ENCODE measurements at places on chromosomes 1 and 21.

DNA sequence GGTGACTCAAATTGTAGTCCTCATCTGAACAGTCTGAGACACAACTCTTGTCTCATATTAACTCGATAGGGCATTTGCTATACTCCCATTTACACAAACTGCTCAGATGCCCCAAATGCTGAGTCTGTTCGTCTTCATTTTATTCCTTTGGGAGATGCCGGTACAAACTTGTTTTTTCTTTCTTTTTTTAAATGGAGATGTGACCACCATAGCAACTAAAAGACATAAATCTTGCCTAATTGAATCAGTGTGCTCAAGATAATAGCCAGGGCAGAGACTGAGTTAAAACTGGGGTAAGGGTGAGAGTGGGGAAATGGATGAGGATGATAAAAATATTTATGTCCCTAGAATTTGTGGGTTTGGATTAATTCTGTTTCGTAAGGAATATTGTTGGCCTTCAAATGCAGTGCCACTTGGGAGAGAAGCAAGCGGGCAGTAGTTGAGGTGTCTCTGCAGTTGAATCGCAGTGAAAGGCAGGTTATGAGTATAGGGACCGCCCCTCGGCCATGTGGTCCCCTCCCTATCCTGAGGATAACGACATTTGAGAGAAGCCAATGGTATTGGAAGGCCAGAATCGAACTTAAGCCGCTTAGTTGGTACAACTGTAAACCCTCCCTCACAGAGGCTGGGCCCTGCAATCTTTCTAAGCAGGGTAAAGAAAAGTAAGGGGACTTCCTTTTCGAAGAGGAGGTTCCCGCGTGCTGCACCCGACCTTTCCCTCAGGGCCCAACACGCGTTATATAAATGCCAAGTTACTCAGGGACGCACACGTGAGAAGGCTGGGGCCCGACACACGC lies 859 bp upstream of the LRRC8B start:
- DNase-seq, result no peak

DNA sequence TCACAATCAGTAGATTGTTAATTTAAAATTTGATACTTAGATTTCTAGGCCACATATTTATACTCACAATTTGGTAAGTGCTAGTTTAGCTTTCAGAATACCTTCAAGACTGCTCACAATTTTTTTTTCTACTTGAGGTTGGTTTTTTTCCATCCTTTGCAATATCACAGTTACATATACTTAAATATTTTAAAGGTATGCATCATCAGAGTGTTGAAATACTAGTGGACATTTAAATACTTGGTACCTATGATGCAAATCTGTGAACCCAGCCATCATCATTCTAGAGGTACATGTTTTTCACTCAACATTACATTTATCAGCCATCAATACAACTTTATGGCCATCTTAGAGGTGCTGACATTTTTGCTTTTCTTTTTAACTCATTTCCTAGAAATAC lies 6.2 kb upstream of the LRRC40 start:
- DNase-seq, result no peak

DNA sequence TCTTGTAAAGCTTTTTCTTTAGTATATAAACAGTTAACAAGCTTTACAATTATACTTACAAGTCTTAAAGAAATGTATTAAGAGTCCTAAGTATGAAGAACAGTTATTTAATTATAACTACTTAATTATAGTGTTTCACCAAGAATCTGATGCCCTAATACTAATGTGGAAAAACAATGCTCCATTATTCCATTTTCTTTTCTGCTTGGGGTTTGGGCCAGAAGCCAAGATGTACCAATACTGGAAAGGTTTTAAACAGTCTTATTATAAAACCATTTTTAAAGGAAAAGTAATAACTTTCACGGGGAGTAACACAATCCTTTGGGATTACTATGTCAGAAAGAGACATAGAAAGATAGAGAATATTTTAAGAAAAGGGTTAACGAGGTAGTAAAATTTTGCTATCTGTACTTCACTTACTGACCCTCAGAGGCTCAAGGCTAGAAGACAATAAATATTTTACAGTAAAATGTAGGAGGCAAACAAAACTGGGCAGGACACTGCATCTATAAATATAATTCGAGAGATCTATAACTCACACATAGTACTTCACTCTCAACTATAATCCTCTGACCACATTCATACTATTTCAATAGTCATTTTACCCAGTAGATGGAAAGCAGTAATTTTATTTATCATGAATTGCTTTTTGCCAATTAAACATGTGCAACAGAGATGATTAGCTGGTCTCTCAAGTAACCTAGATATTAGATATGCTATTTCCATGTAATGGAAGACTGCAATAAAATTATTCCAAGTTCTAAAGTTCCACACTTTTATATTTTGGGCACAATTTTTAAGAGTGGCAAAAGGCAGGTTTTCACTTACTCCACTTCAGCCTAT lies 63.9 kb downstream of the LTN1 start:
- DNase-seq, result no peak

DNA sequence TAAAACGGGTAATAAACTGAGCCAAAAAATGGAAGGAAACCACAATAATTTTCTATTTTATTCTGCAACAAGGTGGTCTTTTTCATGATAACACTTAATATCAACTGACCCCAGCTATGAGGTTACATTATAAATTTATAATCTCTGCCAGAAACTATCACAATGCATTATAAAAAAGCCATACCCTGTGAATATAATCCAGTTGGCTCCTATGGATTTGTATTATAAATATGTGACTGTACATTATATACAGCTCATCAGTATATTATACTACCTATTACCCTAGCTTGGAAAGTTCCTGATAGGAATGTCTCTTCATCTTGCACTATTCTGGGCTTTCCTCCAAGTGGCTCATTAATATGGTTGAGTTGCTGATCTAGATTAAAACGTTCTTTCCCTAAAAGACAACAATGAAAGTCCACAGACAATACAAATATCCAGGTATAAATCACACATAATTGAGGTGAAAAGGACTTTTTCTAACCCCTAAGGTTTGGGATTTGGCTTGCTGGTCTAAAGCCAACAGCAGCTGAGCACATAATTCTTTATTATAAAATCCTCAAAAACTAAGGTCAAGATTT lies 487.7 kb downstream of the TTLL7 start:
- DNase-seq, result no peak

GRCh38 chr1:94092210-94092613 lies 28.7 kb downstream of the ABCA4 start:
- DNase-seq, result no peak

Measured in NCI-H187 (cell line).